ENCODE measurements at places on chromosomes 1 and 21. TPM values are rescaled to one million over a fixed set of nuclear protein-coding genes. Genes with fewer than 3 reads are reported as not detected.

TAS1R3 gene
- total RNA-seq, result 1.2 TPM

HSPA6 gene
- 0.16 TPM for total RNA-seq

CNKSR1 gene
- 52.1 TPM for total RNA-seq

EPS8L3 gene
- total RNA-seq, result 14.2 TPM

LEPR gene
- 3.0 TPM for total RNA-seq

DNA sequence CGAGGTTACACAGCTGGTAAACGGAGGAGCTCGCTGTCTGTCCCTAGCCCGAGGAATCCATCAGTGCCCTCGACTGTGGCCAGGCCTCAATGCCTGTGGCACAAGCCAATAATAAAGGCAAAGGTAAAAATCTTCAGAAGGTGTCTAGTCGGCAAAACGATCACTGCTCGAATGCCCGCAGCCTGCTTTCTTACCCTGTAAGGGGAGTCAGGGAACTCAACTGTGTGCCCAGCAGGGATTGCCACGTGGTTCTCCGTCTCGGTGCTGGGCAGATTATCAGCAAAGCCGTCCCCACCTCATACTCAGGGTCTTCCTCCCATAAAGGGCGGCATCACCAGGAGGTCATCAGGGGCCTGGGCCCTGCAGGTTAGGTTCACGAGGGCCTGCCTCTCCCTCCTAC, 103.4 kb downstream of the PAX7 start:
- no peak overlapping the region for H3K27ac ChIP-seq
- peaks cover 5% of the 10 kb centered on the region for H3K4me1 ChIP-seq
- DNase-seq, result no peak
- H3K27me3 ChIP-seq, result peaks cover 46% of the 10 kb centered on the region
- no peak overlapping the region for H3K4me3 ChIP-seq
- H3K36me3 ChIP-seq, result no peaks in the 10 kb centered on the region

DNA sequence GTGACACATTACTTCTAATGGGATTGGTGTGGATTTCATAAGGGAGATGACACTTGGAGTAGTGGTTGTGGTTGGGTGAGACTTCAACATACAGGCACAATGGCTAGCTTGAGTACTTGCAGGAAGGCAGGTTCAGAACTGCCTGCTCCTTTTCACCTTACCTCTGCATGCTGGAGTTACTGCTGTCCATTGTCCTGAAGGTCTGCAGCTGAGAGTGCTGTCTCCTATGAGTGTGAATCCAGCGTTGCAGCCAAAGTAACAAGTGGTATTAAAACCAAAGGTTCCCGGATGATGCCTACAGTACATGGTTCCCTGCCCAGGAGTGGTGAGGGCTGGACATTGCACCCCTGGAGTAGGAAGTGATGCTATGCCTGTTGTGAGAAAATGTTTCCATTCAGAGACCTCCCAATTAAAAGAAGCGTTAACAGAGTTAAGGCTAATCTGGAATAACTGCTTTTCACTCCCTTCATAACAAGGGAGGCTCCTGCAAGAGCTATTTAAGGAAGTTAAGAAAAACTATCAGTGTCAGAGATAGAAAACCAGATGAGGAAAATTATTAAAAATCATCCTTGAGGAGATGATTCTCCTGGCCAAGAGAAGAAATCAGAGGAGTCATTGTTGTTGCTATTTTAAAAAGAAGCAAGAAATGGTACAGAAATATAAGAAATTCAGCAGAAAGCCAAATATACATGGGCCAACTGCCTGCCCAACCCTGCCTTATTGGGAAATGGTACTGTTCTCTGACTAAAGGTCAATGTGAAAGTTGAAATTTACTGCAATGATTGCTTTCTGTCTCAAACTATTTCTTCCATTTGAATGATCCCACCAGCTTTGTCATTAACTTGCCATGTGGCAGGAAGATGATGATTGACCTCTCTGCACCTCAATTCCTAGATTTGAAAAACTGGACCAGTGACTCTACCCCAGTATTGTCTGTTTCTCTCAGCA, 9.8 kb upstream of the F5 start:
- H3K36me3 ChIP-seq, result no peaks in the 10 kb centered on the region
- H3K27me3 ChIP-seq, result peaks cover 26% of the 10 kb centered on the region
- peaks cover 2% of the 10 kb centered on the region for H3K4me1 ChIP-seq
- peak; percentile 41 for DNase-seq
- no peak overlapping the region for H3K4me3 ChIP-seq

DNA sequence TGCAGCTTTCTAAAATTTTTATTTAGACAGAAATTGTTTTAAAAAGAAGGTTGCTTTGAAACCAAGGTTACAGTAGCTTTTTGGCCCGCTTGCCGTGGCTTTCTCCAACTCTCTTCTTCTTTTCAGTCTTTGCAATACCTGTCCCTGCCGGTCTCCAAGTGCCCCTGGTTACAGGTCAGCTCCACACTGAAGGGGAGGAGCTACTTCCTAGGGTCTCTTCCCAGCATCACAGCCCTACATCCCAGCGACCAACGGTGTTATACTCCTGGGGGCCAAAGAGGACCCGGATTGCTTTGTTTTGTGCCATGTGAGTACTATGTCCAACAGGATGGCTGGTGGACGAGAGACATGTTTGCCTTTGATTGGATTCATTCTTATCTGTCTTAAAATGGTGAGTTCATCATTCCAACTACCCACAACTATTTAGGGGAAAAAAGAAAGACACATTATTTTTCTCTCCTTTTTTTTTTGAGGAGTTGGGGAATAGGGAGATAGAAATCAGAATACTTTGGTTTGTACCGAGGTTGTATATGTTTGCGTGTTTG, at the start of gene FNDC7:
Gene FNDC7 (plus strand): TSS at position 303 of the 545 bp plus-strand sequence. CDS start 26 bp downstream, at position 329.
- no peak within 1 kb of the TSS for H3K4me3 ChIP-seq
- H3K27ac ChIP-seq, result no peak within 1 kb of the TSS
- no peaks in the 10 kb centered on the region for H3K36me3 ChIP-seq
- H3K27me3 ChIP-seq, result peaks cover 12% of the 10 kb centered on the region
- DNase-seq, result no peak

DNA sequence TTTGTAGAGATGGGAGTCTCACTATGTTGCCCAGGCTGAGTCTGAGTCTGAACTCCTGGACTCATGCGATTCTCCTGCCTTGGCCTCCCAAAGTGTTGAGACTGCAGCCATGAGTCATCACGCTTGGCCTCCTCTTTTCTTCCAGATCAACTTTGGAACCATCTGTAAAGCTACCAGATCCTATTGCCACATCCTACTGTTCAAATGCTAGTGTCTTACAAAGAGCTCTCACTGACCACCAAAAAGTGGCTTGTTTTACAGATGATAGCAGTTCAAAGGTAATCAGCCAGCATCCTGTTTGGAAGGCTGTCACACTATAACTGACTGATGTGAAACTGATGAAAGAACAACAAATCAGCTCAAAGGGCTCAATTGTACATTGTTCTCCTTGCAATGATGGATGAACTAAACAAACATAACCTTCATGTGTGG, 221.6 kb downstream of the AKT3 start:
- no peak overlapping the region for H3K27ac ChIP-seq
- peaks cover 7% of the 10 kb centered on the region for H3K36me3 ChIP-seq
- no peaks in the 10 kb centered on the region for H3K4me1 ChIP-seq
- H3K27me3 ChIP-seq, result no peaks in the 10 kb centered on the region

DNA sequence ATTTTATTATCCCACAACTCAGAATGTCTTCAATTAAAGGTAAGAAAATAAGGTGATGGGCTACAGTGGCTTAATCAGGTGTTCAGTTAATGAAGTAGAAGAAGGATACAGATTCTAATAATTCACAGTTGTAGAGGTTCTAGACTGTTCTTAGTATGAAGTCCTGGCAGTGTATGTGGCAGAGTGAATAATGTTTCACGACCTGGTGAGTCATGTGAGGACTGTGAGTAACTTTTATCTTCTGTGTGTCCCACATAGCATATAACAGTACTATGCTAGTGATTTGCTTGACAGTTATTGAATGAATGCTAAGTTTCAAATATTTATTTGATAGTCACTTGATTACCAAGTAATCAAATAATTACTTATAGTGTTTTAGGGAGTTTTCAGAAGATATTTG, 20.0 kb downstream of the SLC16A4 start:
- no peaks in the 10 kb centered on the region for H3K27me3 ChIP-seq
- no peaks in the 10 kb centered on the region for H3K36me3 ChIP-seq
- no peak for DNase-seq
- H3K4me3 ChIP-seq, result no peak overlapping the region

Data from progenitor cell of endocrine pancreas (in vitro differentiated cells).